ENCODE measurements at places on chromosomes 4 and X. TPM values are rescaled to one million over a fixed set of nuclear protein-coding genes. Genes with fewer than 3 reads are reported as not detected.

DNA sequence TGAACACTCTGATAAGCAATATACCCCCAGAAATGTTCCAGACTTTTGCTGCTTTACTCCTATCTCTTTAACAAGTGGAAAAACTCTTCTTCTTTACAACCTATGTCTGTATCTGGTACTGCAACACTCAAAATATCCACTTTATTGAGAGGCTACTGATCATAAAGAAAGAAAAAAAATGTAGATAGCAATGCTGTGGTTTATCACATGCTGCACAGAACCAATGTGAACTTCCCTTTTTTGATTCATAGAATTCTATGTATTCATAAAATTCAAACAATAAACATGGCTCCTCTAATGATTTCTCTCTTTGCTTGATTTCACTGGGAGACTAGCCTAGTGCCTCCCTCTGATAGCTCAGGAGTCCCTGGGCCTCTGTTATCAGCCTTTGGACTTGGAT, 223.5 kb downstream of the ZNF674 start:
- DNase-seq, result no peak

DNA sequence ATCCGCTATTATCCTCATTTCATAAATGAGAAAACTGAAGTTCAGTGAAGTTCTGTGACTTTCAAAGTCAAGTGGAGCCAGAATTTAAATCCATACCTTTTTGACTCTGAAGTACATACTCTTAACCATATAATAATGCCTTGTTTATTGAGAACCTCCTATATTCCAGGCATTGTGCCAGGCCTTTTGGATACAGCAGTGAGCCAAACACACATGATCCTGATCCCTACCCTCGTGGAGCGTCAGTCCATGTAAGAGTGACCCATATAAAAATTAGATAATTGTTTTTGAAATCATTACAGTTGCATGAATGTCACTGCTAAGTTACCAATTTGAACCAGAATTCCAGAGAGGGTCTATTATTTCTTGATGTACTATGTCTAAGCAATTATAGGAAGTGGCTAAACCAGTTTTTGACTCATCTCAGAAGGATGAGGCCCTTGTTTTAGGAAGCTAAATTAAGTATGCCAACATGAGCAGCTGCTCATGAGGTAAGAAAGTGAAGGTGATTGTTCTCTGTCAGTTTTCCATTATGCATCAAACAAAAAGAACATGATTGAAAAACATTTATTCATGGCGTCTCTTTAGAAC, 289.5 kb downstream of the GLUD2 start:
- DNase-seq, result no peak

The PLCXD1 gene
- 20.2 TPM for total RNA-seq

The TCEAL7 gene
- 23.1 TPM for total RNA-seq

The NXF3 gene
- not detected for total RNA-seq

The RS1 gene
- not detected for total RNA-seq

- DNase-seq, result no peak
These were observed 71.0 kb downstream of the PJA1 start for GRCh38 chrX:69093960-69094871.

GRCh38 chrX:106999002-106999975, 723 bp downstream of the MORC4 start:
- DNase-seq, result no peak

DNA sequence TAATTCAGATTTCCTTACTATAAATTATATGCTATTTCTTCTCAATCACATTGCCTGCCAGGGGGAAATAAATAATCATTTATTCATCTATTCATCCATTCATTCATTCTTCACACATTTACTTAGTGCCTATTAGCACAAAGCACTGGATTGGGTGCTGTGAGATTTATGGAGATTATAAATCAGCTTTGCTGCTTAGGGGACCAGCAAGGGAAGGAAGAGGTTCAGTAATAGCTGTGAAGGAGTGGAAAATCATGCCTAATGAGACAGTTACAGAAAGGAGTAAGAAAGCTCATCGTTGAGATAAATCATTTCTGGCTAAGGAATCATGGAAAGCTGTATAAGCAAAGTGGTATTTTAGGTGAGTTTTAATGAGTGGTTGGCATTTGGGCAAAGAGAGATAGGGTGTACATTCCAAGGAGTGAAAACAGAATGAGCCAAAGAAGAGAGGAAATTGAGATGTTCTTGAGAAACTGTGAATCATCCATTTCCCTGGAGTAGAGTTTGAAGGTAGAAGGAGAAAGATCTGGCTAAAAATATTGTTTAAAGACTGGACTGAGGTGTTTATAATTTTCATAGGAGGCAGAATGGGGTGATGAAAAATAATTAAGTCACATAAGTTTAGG, 9.6 kb downstream of the ARSJ start:
- DNase-seq, result no peak

- DNase-seq, result no peak
These were observed 128.9 kb downstream of the REELD1 start for GRCh38 chr4:146343199-146343598.

The GYPB gene
- not detected for total RNA-seq

- no peak for DNase-seq
These were observed 23.4 kb upstream of the PLCXD1 start for GRCh38 chrX:257681-258289.

- no peak for DNase-seq
These were observed 196.1 kb upstream of the GK2 start for GRCh38 chr4:79604152-79604551.

The GLOD5 gene
- not detected for total RNA-seq

- peak; percentile 42 for DNase-seq
These were observed 74.2 kb downstream of the LIMCH1 start for GRCh38 chr4:41611881-41612871.

GRCh38 chrX:66022632-66023384, 17.1 kb downstream of the VSIG4 start:
- DNase-seq, result no peak

GRCh38 chr4:8051644-8052043, 107.0 kb downstream of the ABLIM2 start:
- DNase-seq, result no peak

The UCP1 gene
- not detected for total RNA-seq

The GSX2 gene
- total RNA-seq, result not detected

DNA sequence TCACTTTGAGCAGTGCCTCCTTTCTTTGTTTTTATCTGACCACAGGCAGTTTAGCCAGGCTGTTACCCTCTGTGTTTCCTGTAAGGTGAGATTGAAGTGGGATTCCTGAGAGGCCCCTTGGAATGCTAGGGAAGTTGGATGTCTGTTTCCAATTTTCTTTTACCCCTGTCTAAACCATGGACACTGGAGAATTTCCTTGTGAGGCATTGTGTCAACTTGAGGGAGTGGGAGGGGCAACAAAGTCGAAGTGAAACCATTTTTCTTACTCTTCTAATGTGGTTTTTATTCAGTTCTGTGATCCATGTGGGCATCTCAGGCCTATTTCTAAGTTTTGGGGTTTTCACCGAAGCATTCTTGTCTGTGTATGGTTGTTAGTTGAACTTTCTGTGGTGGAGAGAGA, 296.1 kb upstream of the UGT8 start:
- DNase-seq, result no peak

GRCh38 chr4:31114816-31115215, 394.6 kb downstream of the PCDH7 start:
- DNase-seq, result no peak

- DNase-seq, result peak; percentile 56
These were observed 51.1 kb downstream of the TMEM156 start for GRCh38 chr4:38980903-38981676.

- peak; percentile 77 for DNase-seq
These were observed 109.0 kb upstream of the DDIT4L start for GRCh38 chr4:100299046-100299840.

DNA sequence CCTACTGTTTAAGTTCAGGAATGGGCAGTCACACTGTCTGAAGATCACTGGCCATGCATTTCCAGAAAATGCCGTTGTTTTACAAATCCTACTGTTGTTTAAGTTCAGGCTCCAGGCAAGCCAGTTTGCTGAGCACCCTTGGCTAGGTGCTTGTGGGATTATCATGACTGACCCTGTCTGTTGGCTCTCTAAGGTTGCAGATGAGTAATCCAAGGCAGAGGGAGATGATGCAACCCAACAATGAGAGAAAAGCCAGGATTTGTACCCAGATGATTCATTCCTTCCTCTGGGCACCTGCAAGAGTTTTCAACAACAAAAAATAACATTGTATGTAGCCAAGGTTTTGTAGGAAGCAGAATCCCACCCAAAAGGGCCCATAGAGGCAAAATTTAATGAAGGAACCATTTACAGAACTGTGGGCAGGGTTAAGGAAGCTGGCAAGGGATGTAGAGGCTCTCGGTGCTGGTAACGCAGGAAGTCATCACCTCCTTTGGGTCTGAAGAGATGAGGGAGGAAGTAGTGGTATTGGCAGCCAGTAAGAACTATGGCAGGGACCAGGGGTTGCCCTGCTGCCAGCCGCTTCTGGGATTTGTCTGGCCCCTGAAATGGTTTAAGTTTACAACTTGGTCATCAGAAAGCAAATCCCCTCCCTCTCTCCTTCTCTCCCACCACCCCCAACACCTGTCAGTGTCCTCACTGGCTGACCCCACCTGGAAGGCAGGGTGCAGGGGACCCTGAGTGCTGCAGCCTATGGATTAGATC, 54.8 kb downstream of the MSX1 start:
- DNase-seq, result no peak

- no peak for DNase-seq
These were observed 73.8 kb upstream of the MXD4 start for GRCh38 chr4:2335729-2336101.

GRCh38 chr4:189083769-189084168, 856.9 kb upstream of the FRG1 start:
- no peak for DNase-seq

- no peak for DNase-seq
These were observed 134.8 kb downstream of the NAP1L3 start for GRCh38 chrX:93538575-93538974.

- no peak for DNase-seq
These were observed 36.3 kb downstream of the C4orf51 start for GRCh38 chr4:145716200-145716599.

The SPANXC gene
- total RNA-seq, result not detected

DNA sequence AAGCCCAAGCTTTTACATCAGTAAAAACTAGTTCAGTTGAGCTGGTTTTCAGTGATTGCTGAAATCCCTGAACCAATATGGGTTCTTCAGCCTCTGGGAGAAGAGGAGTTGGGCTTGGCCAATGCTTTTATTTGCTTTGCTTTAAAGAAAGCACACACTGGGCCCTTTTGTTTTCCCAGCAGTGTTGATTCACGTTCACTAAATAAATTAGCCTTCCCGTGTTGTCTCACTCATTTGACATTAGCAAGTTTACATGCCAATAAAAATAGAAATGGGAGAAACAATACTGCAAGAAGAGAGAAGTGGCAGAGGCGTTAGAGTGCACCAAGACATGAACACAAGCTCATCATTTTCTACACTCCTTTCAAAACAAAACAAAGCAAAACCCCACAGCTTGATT, 136.2 kb downstream of the SHROOM3 start:
- DNase-seq, result no peak

GRCh38 chrX:70998411-70999027, 67.6 kb upstream of the SLC7A3 start:
- DNase-seq, result no peak

DNA sequence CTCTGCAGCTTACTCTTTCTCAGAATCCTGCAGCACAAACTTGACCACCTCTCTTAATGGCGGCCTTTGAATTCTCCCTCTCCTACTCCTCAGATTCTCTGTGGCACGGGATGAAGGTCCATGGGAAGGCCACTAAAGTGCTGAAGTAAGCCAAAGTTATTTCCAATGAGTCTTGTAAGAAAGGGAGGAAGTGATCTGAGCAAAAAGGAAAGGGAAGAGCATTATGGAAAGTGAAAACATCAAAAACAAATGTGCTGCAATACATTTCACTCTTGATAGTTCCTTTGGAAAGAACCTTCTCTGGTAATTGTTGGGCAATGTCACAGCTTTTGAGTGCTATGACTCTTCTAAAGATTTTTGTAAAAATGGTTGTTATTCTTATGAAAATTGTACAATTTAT, 54.3 kb upstream of the CAMK2D start:
- no peak for DNase-seq

DNA sequence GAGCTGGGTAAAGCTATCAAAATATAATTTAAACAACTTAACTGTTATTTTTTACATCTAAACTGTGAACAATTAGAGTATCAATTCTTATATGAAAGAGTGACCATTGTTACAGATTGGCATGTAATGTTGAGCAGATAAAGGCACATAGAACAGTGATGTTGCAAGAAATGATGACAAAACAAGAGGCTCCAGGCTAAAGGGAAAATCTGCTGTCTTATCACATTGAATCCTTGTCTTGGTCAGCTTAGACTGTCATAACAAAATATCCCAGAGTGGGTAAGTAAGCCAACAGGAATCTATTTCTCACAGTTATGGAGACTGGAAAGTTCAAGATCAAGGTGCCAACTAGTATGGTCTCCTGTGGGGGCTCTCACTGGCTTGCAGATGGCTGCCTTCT, 154.1 kb upstream of the PPP3CA start:
- no peak for DNase-seq

GRCh38 chrX:39820938-39821708, 276.6 kb downstream of the BCOR start:
- no peak for DNase-seq

GRCh38 chr4:1382776-1383727, 23.2 kb downstream of the NKX1-1 start:
- no peak for DNase-seq

The MAGEC2 gene
- not detected for total RNA-seq

DNA sequence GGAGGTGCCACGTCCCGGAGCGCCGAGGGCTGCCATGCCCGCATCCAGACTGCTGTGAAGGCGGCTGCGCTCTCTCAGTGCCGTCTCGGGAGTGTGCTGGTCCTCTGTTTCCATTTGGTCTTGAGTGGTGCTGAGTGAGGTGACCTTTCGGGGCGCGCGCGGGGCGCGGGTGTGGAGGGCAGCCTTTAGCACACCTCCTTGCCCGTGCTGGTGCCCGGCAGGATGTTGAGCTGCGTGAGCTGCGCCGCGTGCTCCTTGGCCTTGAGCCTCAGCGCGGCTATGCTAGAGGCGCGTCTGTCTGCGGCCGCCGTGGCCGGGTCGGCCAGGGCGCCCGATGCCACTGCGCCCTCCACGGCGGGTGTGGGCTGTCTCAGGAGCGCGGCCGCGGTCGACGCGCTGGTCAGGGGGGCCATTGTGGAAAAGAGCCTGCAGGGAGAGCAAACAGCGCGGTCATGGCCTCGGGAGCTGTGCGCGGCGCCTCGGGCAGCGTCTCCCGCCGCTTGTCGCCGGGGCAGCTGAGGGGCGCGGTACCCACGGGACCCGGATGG, 11.2 kb downstream of the ARX start:
- no peak for DNase-seq

- no peak for DNase-seq
These were observed 71.8 kb downstream of the NBDY start for GRCh38 chrX:56800801-56801200.

The USP51 gene
- total RNA-seq, result 2.0 TPM

The KCTD8 gene
- 4.8 TPM for total RNA-seq
